ENCODE measurements at places on chromosomes 4 and X. TPM values are rescaled to one million over a fixed set of nuclear protein-coding genes. Genes with fewer than 3 reads are reported as not detected.

The TEX13A gene
- not detected for total RNA-seq

The HDAC8 gene
- 22.8 TPM for total RNA-seq

The HAND2 gene
- 15.4 TPM for total RNA-seq

The TMPRSS11F gene
- total RNA-seq, result not detected

The POU4F2 gene
- total RNA-seq, result not detected

The CT83 gene
- not detected for total RNA-seq

The PAK3 gene
- total RNA-seq, result under 0.01 TPM

The ASB12 gene
- not detected for total RNA-seq

The ANXA3 gene
- total RNA-seq, result 5.9 TPM

The DNAAF6 gene
- not detected for total RNA-seq

The ENPP6 gene
- not detected for total RNA-seq

The DCK gene
- 12.1 TPM for total RNA-seq

The VCX3B gene
- total RNA-seq, result not detected

The CDKL5 gene
- 1.1 TPM for total RNA-seq

The DUX4 gene
- not detected for total RNA-seq

The ZFP92 gene
- under 0.01 TPM for total RNA-seq

The XAGE2 gene
- total RNA-seq, result not detected

The KLHL4 gene
- total RNA-seq, result 1.8 TPM

The ZFX gene
- 48.1 TPM for total RNA-seq

The SHROOM4 gene
- total RNA-seq, result 0.39 TPM

The UNC5C gene
- under 0.01 TPM for total RNA-seq

The IL3RA gene
- total RNA-seq, result not detected

The RPA4 gene
- total RNA-seq, result 2.6 TPM

The SSX2B gene
- total RNA-seq, result not detected

The HAUS7 gene
- total RNA-seq, result 26.0 TPM

The EXOC1 gene
- 44.6 TPM for total RNA-seq

The FGG gene
- not detected for total RNA-seq

The NDUFA1 gene
- total RNA-seq, result 51.1 TPM

The HUWE1 gene
- 101 TPM for total RNA-seq

The ARMCX1 gene
- 57.0 TPM for total RNA-seq

The FGB gene
- total RNA-seq, result not detected

The CCDC160 gene
- not detected for total RNA-seq

The SSX1 gene
- total RNA-seq, result not detected

The FAM149A gene
- 5.1 TPM for total RNA-seq

The EPGN gene
- total RNA-seq, result 0.73 TPM

The TTC29 gene
- not detected for total RNA-seq

The DACH2 gene
- total RNA-seq, result not detected

The TREX2 gene
- total RNA-seq, result 2.7 TPM

The NXF2 gene
- not detected for total RNA-seq

The CAPN6 gene
- total RNA-seq, result not detected

The RASSF6 gene
- total RNA-seq, result under 0.01 TPM

The H2AZ1 gene
- total RNA-seq, result 328 TPM

The REELD1 gene
- total RNA-seq, result not detected

The NSG1 gene
- total RNA-seq, result not detected

Data from subcutaneous preadipocyte (primary cell).